ENCODE measurements at places on chromosomes 4 and X. TPM values are rescaled to one million over a fixed set of nuclear protein-coding genes. Genes with fewer than 3 reads are reported as not detected.

The FRMPD3 gene
- not detected for total RNA-seq

The GABRQ gene
- total RNA-seq = not detected

The CXCL11 gene
- not detected for total RNA-seq

The AADAT gene
- total RNA-seq = not detected

The MAOB gene
- total RNA-seq = not detected

The SLC25A43 gene
- total RNA-seq = 2.6 TPM

The DGAT2L6 gene
- total RNA-seq = not detected

The NEUROG2 gene
- total RNA-seq = not detected

The HTR2C gene
- total RNA-seq = not detected

The DYNLT3 gene
- 18.8 TPM for total RNA-seq

The OTUD4 gene
- total RNA-seq = 74.9 TPM

Data from CD4-positive, CD25-positive, alpha-beta regulatory T cell (primary cell).